ENCODE measurements at places on chromosomes 13 and 19.

GRCh38 chr13:107475753-107476453, 739.4 kb downstream of the LIG4 start:
- no peak for DNase-seq

- DNase-seq, result no peak
These were observed 12.7 kb downstream of the IGLON5 start for GRCh38 chr19:51324167-51324481.

DNA sequence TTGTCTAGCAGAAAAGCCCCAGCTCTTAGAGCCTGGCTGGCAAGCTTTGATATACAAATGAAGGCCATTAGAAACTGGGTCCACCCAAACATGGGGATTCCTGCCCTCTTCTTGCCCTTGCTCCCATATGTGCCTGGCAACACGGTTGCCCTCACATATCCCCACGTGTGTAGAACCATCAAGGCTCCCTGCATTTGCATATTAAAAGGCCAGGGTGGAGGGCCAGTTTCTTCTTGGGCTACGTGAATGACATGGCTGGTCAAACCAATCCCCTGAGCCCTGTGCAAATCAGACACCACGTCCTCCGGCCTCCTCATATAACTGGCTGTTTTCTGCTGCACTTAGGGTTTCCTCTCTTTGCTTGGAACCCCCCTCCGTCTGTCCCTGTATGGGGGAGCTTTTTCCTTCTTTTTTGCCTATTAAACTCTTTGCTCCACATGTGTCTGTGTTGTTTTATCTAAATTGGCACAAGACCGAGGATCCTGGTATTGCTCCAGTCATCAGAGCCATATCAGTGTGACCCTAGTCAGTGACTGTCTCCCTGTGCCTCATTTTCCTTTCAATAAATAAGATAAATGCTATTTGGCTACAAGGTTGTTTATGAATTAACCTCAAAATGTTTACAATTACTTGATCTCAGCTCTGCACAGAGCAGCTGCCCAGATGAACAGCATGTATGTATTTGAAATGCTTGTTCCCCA, 30.3 kb upstream of the CEACAM1 start:
- no peak for DNase-seq

- DNase-seq, result no peak
These were observed 10.4 kb downstream of the GP6 start for GRCh38 chr19:55027472-55028337.

DNA sequence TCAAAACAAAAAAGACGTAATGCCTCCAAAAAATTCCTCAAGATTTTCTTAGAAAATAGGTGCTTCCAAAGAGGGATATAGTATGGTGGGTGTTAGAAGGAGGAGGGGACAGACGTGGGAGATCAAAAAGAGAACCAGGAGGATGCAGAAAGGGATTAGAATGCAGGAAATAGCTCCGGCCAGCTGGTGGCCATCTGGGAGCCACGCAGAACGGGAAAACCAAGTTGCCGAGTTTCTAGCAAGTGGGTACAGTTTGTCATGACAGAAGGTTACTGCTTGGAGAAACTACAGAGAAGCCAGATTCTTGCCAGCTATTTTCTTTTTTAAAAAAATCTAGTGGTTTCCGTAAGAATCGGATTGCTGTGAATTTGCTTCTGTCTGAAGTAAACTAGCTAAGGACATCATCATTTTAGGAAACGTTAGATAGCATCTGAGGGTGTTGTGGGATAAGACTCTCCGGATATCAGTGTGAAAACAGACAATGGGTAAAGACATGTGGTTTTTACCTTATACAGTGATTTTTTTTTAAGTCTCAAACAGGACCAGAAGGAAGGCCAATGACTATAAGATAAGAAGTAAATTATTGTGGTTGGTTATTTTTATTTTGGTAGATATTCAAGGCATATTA, 104.9 kb downstream of the HSPH1 start:
- no peak for DNase-seq

DNA sequence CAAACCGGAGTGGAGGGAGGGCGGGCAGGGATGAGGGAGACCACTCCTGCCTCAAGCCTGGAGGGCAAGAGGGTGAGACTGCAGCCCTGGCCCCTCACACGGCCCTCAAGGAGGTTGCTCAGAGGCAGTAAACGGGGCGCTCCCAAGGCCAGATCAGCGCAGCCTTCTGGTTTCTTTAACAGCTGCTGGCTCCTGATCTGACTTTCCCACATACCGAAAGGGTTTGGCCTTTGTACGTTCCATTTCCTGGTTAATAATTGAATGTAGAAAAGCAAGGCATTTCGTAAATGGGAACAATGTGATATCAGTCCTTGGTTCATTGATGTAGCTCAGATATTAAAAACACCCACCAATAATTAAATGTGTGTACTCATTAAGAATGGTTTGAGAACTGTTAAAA, 71.5 kb downstream of the GGACT start:
- no peak for DNase-seq

GRCh38 chr13:77507931-77508776, 27.4 kb upstream of the SCEL start:
- DNase-seq, result no peak

DNA sequence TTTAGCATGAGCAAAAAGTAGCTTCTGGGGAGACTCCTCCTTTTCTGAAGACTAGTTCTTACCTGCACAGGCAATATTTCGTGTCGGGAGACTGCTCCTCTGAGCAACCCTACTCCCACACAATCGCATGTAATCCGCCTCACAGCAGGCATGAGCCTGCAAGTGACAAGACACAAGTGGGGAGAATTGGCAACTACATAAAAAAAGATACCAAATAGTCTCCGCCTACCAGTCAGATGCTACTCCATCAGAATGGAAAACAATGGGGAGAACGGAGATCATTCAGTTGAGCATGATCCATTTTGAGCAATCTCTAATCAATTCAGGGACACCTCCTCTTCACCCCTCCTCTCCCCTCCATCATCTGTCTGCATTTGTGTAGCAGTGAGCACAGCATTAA, 321.0 kb downstream of the COG6 start:
- no peak for DNase-seq

GRCh38 chr19:41296433-41296871, 13.5 kb upstream of the CCDC97 start:
- DNase-seq, result no peak

DNA sequence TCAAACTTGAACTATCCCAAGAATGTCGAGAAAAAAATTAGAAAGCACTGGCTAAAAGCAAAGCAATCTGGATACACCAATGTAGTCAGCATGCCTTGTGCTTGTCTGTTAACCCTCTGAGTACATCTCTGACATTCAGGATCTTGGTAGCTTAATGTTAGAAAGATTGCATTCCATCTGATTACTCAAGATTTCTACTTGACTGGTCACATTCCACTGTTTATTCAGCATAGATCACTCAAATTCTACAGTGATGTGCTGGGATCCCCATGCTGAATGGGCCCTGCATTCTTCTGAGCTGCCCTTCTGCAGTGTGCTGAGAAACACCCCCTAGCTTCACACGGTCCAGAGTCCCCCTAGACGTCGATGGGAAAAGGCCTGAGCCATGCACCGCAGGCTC, 295.4 kb upstream of the MAB21L1 start:
- DNase-seq, result no peak

DNA sequence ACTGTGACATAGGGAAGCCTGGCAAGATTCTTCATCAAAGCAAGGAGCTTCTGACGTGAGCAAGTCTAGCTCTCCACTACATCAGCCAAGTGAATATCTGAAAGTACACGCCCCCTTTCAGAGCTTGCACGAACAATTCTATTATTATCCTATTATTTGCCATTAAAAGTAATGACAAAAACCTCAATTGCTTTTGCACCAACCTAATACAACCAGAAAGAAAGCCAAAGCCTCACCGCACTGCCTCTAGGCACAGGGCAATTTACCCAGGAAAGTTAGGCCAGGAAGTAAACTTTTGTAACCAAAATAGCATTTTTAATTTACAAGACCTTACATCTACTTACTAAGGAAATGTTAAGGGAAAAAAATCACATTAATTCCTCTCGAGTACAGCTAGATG, 41.2 kb downstream of the LATS2 start:
- DNase-seq, result no peak

DNA sequence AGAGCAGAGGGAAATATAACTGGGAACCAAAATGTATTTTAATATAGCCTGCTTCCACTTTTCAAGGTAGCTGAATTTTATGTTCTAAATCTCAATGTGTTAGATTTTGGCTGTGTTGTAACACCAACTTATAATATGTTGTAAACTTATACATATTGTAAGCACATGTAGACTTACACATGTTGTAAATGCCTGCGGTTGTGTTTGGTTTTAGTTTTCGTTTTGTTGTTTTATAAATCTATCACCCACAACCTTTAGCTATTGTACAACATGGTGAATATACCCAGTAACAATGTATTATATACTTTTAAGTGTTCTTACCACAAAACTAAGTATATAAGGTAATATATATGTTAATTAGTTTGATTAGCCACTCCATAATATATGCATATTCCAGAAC, 15.6 kb downstream of the KCTD4 start:
- no peak for DNase-seq

DNA sequence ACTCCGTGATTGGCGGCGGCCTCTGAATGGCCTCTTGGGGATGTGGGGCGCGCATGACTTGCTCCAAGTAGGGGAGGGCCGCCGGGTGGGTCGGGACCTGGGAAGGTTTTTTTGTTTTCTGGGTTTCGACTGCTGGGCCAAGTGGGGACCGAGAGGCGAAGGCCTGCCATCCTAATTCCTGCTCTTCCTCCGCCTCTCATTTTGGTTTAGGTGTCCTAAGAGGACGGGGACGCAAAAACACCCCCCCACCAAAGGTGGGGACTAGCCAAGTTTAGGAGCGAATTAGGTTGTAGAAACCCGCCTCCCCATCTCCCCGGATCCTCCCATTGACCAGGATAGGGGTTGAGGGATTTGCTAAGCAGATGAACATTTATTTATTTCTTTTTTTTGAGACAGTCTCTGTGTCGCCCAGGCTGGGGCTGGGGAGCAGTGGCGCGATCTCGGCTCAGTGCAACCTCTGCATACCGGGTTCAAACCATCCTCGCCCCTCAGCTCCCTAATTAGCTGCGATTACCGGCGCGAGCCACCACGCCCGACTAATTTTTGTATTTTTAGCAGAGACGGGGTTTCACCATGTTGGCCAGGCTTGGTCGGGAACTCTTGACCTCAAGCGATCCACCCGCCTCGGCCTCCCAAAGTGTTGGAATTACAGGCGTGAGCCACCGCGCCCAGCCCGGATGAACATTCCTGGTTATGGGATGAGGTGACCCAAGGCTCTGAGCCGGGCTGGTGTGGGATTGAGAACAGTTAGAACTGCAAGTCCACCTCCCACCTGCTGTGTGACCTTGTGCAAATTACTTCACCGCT, 838 bp downstream of the PPP2R1A start:
- peak; percentile 19 for DNase-seq

- DNase-seq, result no peak
These were observed 8.3 kb upstream of the SYCN start for GRCh38 chr19:39212375-39212742.

GRCh38 chr13:51488212-51488611, 35.4 kb upstream of the INTS6 start:
- no peak for DNase-seq

GRCh38 chr13:21039097-21039800, 22.1 kb downstream of the LATS2 start:
- no peak for DNase-seq

GRCh38 chr13:23445794-23446193, 12.3 kb upstream of the SACS start:
- DNase-seq, result no peak

GRCh38 chr13:40974460-40975407, 44.4 kb downstream of the ELF1 start:
- DNase-seq, result no peak

GRCh38 chr13:61994174-61994573, 578.5 kb upstream of the PCDH20 start:
- no peak for DNase-seq

- peak; percentile 14 for DNase-seq
These were observed 16.8 kb downstream of the SPC24 start for GRCh38 chr19:11138601-11139300.

DNA sequence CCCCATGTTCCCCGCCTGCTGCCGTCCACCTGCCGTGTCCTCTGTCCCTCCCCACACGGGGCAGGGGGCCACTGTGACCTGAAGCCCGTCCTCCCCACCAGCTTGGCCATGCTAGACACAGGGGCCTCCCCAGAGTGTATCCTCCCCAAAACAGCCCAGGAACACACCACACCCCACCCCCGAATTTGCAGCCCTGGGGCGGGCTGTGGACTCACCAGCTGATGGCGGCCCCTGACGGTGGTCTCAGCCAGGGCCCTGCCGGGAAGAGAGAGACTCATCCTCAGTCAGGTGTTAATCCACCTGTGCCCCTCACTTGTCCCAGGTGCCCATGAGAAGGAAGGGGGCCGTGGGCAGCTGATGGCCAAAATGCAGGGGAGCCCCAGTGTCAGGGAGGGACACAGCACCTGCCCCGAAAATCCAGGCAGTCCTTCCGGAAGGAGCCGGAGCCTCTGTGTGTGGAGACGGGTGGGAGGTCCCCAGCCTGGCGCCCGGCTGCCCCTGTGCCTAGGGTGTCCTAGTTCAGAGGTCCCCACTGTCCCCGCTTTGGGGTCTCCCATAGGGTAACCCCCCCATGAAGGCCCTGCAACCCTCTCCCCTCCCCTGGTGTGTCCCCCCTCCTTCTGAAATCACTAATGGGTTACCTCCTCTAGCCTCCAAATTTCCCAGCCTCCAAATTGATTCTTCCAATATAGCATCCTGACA, 39.3 kb upstream of the TCF3 start:
- no peak for DNase-seq

DNA sequence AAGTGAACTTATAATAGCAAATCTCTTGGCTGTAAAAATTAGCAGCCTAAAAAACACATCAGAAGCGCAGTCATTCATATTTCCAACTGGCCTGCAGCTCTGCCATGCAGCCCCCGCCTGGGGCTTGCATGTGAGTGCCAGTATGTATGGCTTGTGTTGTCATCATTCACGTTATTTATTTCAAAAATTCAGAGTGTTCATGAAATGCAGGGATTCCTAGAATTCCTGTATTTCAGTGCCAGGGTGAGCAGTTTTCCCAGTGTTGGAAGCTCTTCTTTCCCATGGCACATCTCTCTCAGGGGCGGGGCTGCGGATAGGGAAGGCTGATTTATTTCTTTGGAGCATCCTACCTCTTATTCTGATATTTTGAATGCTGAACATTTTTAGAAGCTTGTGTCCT, 234.6 kb downstream of the FGF9 start:
- DNase-seq, result no peak

DNA sequence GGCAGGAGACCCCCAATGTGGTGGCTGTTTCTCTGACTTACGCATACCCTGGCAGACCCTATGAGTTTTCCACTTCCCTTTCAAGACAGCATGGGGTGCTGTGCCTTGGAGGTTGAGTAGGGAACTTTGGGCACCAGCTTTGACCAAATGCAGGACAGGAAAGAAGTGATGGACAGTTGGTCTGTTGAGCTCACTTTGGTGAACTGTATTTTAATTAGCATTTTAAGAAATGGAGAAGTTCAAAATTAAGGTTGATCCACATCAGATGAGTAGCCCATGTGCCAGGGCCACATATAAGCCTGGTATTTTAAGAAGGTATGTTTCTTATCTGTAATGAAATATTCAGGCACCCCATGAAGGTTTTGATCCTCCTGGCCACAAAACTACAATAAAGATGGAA, 46.1 kb upstream of the RAP2A start:
- no peak for DNase-seq

GRCh38 chr13:27264181-27264580, 6.4 kb upstream of the RASL11A start:
- DNase-seq, result no peak

Measured in DMS79 treated with DMSO at 0.1 percent for 48 hours (cell line).